ENCODE measurements at places on chromosomes 12 and 14.

DNA sequence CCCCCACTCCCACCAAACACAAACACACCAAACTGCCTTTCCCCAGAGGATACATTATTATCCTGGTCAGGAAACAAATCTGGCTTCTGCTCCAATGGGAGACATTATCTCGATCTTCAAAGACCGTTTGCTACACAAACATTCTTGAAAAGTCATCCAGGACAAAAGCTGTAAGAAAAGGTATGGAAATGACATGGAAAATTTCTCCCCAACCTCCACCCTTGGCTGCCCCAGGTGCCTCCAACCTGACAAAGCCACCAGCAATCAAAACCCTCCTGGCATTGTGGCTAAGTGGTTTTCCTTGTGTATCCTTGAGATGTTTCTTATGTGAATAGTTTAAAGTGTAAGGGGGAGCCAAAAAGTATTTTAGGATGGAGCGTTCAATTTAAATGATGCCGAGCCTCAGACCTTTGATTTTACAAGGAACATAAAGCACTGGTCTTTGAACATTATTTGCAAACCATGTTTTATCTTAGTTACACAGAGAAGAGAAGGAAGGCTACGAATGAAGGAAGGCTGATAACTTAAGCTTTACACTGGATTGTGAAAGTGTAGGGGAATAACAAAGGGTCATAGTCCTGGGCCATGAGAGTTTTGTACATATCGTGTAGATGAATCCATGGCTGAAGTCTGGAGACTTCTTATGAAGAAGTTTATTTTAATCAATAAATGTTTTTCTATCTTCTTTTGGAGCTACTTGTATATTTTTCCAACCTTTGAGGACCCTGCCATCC, 418.9 kb upstream of the TMTC1 start:
- DNase-seq: no peak

DNA sequence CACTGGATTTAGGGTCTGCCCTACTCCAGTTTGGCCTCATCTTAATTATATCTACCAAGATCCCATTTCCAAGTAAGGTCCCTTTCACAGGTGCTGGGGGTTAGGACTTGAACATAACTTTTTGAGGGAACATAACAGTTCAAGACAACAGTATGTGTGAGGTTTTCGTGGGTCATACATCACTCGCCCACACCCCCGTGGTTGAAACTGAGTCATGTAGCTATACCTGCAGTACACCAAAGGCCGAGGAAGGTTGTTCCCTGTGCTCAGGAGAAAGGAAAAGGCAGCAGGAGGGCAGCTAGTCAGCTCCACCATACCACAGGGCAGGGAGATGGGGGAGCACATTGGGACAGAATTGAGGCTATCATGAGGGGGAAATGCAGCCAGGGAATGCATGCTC, 167.0 kb downstream of the PPM1H start:
- no peak for DNase-seq

GRCh38 chr14:86826661-86827060, 1166.3 kb downstream of the GALC start:
- no peak for DNase-seq

DNA sequence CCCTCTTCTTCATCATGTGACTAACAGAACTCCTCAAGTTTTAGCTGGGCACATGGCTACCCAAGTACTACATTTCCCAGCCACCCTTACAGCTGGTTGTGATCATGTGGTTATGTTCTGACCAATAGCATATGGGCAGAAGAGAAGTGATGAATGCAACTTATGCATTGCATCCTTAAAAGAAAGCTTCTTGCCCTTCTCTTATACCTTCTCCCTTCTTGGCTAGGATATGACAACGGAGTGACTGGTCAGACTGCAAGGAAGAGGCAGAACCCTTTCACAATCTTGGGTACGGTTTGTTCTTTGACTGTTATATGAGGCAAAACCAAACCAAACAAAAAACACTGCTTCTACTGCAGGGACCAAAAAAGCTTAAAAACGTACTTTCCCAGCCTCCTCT, 66.5 kb upstream of the MAX start:
- no peak for DNase-seq

GRCh38 chr12:1913377-1914113, 4.9 kb downstream of the CACNA2D4 start:
- DNase-seq: peak; percentile 40

- no peak for DNase-seq
Measured at GRCh38 chr12:106074706-106075392, 63.9 kb downstream of the NUAK1 start.

GRCh38 chr14:84036840-84037239, 1493.1 kb upstream of the FLRT2 start:
- DNase-seq: no peak
